ENCODE measurements at places on chromosomes 11 and 22. TPM values are rescaled to one million over a fixed set of nuclear protein-coding genes. Genes with fewer than 3 reads are reported as not detected.

APOBEC3F gene
- total RNA-seq, result 2.6 TPM

PLAAT2 gene
- 0.60 TPM for total RNA-seq

THY1 gene
- total RNA-seq, result 11.6 TPM

CEP126 gene
- 3.7 TPM for total RNA-seq

SNX32 gene
- total RNA-seq, result 0.06 TPM

LRRC32 gene
- 0.14 TPM for total RNA-seq

KRTAP5-4 gene
- not detected for total RNA-seq

OR2AT4 gene
- not detected for total RNA-seq

HMOX1 gene
- 671 TPM for total RNA-seq

MOV10L1 gene
- total RNA-seq, result not detected

CSNK2A3 gene
- total RNA-seq, result 2.3 TPM

PGA5 gene
- not detected for total RNA-seq

ANO1 gene
- 1.3 TPM for total RNA-seq

NXPE1 gene
- total RNA-seq, result not detected

FXYD2 gene
- 19.3 TPM for total RNA-seq
